ENCODE measurements at places on chromosomes 2 and 18.

- DNase-seq, result peak; percentile 15
These were observed 97.2 kb upstream of the OTOS start for GRCh38 chr2:240237609-240238174.

DNA sequence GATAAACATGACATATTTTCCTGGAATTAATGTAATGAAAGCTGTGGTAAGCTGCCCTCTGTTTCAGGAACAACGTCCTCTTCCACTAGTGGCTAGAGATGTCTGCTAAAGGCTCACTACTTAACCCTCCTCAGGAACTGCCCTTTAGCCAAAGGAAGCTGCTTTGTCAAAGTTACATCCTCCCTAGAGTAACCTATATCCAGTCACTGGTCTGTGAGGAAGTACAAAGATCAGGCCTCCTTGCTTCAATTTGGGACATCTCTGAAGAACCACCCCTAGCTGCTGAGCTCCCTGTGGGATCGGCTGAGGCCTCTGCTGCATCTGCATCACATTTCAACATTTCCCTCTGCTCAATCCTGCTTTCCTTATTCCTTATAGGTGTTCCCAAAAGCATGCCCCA is 107.8 kb downstream of the PRELID3A start:
- no peak for DNase-seq

GRCh38 chr2:202278036-202278760 is 12.6 kb downstream of the NOP58 start:
- no peak for DNase-seq

DNA sequence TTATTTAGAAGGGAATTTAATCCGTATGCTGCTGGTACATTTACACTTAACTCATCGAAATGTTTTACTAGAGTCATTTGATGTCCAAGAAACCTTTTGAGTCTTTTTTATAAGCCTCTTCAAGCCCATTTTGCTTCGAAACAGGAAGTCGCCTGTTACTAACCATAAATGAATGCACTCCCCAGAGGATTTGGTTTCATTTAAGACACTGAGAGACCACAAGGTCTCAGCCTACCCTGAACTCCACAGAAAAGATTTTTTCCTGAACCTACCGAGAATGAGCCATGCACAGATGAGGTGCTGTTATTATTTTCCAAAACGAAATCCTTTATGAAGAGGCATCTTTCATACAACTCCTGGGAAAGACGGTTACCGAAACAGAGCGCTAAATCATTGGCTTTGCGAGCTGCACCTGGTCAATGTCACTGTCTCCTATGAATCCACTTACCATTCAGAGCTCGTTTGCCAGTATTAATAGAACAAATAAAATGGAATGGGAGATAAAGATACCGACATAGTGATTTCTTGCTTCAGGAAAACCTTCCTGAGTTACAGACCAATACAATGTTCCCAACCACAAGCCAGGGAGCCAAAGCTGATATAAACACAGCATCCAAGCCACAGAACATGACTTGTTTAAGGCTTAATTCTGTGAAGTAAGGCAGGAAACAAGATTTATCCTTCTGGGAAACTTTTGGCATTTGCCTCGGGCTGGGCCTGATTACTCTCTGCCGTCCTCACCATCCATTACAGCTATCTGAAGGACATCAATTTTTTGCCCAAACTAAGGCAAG is 382.1 kb downstream of the OSR1 start:
- no peak for DNase-seq

DNA sequence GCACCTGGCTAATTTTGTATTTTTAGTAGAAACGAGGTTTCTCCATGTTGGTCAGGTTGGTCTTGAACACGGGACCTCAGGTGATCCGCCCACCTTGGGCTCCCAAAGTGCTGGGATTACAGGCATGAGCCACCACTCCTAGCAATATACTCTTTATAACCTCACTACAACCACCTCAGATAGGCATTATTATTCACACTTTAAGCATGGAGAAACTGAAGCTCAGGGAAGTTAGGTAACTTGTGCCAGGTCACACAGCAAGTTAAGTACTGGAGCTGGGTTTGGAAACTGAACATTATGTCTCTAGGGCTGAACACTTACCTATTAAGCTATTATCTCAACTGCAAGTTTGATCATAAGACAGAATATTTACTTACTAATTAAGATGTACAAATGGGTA is 42.6 kb upstream of the ACTR2 start:
- no peak for DNase-seq

- DNase-seq, result no peak
These were observed 3.5 kb upstream of the FABP1 start for GRCh38 chr2:88131201-88131998.

GRCh38 chr2:80519121-80519643 is 214.6 kb upstream of the LRRTM1 start:
- DNase-seq, result no peak

DNA sequence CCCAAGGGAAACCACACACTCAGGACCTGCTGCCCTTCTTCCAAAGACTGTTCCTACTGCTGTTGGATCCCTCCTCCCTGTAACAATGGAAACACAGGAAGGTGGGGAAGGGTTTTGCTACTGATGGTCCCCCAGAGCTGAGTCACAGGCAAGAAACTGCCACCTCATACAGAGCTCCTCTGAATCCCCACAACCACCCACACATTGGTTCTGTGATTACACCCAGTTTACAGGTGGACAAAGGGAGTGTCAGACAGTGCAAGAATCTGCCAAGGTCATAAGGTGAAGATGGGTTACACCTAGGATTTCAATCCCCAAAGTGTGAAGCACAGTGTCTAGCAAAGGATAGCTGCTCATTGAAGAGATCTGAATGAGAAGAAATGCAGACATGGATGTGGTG is 141.7 kb upstream of the LMAN1 start:
- no peak for DNase-seq

DNA sequence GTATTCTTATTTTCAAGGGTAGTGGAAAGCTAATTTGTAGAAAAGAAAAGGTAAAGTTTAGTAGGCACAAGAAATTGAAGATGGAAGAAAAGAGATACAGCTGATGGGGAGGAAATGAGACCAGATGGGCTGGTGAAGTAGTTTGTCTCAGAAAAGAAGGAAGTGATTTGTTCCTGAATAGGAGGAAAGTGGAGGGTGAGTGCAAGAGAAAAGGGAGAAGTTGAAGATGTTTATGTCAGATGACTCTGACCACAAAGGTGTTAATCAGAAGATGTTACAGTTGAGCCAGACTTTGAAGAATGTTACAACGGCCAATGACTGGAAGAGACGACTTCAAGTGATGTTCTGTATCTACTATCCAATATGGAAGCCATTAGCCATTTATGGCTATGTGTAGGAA is 21.2 kb downstream of the ZSCAN30 start:
- no peak for DNase-seq

DNA sequence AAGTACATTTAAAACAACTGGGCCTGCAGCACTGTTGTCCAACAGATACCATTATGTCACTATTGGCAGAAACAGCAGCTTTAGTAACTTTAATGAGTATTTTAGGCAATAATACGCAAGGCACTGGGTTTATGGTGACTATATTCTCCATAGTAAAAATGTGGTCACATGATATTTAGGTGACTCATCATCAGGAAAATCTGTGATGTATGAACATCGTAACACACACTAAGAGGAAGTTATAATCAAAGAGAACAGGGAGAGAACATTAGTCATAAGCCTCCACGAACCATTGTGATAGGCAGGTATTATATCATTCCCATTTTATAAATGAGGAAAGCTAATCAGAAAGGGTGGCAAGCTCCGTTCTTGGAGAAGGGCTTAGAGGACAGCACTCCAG is 36.9 kb downstream of the RAPH1 start:
- DNase-seq, result no peak

GRCh38 chr2:158740127-158740526 is 55.0 kb upstream of the DAPL1 start:
- DNase-seq, result no peak

GRCh38 chr2:197359859-197360258 is 49.3 kb upstream of the ANKRD44 start:
- no peak for DNase-seq

DNA sequence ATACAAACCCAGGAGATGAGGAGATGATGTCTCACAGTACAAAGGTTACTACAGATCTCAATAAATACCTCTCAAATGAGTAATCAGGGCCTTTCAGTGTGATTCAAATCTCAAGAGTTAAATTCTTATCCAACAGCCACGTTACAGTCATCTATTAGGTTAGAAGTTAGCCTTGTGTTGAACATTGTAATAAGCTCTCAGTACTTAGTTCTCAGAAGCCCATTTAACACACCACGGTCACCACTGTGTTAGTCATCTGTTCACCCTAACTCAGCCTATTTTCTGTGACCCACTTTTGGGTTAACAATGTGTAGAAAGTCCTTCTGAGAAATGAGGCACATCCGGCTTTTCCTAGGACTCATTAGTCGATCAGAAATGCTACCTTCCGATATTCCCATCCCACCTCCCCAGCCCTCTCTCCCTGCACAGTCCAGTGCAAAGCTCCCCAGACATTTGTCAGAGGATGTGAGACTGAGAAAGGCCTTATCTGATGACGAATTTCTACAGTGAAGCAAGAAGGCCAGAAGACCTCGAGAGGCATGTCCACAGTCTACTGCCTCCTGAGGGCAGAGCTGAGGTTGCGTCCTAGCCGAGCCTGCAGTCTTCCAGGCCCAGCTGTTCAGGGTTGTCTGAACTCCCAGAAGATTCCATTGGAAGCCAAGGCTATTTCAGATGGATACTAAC is 92.6 kb downstream of the ACTR2 start:
- peak; percentile 64 for DNase-seq

DNA sequence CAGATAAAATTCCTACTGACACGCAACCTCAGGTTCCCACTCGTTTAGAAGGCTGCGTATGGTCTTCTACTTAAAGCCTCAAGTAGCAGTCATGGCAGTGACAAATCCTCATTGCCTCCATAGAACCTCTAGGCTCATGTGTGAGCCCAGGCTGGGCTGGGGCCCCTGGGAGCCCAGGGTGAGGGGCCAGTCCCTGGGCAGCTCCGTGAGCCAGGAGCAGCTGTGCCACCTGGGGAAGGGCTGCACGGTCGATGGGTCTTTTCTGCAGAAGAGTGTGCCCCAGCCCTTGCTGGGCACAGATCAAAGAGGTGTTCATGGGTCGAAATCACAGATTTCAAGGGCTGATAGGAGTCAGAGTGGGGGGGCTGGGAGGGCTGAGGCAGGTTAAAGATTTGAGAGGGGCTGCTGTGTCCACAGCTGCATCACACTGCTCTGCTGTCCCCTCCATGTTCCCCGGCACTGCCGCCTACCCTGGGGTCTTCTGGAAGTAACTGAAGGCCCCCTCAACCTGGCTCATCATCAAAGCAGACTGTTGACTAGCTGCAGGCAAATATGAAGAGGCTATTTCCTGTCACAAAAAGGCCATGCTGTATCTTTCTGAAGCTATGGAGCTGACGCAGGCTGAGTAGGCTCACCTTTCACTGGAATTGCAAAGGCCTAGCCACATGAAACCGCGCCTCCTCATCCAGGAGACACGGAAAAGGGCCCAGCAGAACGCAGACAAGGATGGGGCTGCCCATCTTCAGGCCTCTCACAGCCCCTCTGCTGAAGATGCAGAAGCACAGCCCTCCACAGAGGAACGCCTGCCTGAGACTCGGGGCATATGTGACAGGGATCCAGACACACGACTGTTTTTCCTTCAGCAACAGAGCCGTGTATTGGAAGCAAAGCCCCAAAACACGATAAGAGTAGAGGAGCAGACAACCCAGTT is 35.7 kb upstream of the ALPP start:
- no peak for DNase-seq

GRCh38 chr2:148273158-148273691 is 252.3 kb downstream of the MBD5 start:
- DNase-seq, result no peak

GRCh38 chr18:11760498-11761167 is 71.6 kb downstream of the GNAL start:
- no peak for DNase-seq

DNA sequence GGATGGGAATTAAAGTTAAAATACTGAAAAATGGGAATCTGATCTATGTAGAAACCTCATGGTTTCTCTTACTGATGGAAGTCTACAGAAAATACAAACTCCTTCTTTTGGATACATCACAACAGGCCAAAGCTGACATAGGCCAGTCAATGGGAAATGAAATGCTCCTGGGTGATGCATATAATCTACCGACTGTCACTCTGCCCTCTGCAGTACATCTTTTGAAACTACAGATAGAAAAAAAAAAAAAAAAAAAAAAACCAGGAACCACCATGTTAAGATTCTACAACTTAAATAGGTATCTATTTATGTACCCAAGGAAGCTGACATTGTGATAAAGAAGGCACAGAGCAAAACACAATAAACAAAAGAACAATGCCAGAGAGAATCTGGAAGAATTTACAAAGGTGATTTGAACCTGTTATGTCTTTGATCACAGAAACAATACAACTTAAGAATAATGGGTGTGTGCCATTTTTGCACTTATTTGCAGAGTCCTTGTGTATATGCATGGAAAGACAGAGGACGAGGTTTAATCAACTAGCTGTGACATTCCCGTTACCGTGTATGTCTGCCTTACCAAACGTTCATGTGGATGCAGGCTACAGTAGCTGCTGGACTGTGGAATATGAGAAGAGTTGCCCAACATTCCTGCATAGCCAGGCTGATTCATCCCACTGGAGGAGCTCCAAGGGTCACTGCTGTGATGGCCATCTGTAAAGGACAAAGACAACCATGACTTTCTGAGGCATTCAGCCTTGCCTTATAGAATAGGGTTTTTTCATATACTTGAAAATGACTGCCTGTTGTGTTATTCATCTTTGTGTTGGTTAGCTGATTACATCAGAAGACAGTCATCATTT is 312.7 kb downstream of the TCF4 start:
- no peak for DNase-seq

DNA sequence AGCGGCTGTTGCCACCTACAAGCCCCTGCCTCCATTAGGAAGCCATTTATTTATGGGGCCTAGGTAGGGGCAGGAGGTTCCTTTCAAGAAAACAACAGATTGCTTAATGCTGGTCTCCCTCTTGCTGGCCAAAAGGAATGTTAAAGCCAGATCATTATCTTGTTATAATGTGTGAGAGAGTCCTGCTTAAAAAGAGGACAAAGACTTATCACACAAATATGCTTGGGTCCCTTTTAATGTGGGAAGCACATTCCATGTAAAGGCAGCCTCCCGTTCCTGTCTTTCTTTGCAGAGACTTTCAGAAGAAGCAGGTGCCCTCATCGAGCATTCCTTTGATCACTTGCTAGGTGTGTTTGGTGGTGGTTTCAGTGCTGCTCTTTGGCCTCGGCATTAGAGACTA is 76.4 kb downstream of the AGAP1 start:
- no peak for DNase-seq

DNA sequence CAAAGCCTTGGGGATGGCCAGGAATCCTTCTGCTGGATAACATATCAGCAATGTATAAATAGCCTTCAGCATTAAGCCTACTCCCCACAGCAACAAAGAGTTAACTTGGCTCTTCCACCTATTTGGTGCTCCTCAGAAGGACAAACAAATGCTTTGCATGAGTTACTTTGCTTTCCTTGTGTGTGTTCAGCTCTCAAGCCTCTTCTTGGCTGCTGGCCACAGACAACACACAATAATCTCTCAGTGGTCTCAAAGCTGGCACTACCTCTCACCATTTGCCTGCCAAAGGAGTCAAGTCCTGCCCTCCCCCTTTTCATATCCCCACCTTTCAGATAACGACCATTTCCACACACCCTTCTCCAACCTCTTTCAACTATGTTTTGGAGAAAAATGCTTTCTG is 17.5 kb downstream of the FTCDNL1 start:
- DNase-seq, result no peak

GRCh38 chr2:233053928-233054784 is 6.0 kb upstream of the INPP5D start:
- peak; percentile 96 for DNase-seq

- DNase-seq, result no peak
These were observed 17.0 kb upstream of the PKDCC start for GRCh38 chr2:42030829-42031228.

GRCh38 chr2:227022608-227023007 is 141.4 kb downstream of the COL4A4 start:
- DNase-seq, result no peak

- DNase-seq, result no peak
These were observed 191.0 kb downstream of the ARL4C start for GRCh38 chr2:234305846-234306245.

Data from activated CD8-positive, alpha-beta memory T cell treated with anti-CD3 and anti-CD28 coated beads, Interleukin-2, amount 50 U/mL, for 48 hours (primary cell).